ENCODE measurements at places on chromosomes 1 and 21.

GRCh38 chr1:91718368-91718767 is 167.6 kb downstream of the TGFBR3 start:
- DNase-seq, result no peak

GRCh38 chr1:95364546-95364945 is 130.5 kb downstream of the RWDD3 start:
- DNase-seq, result no peak

DNA sequence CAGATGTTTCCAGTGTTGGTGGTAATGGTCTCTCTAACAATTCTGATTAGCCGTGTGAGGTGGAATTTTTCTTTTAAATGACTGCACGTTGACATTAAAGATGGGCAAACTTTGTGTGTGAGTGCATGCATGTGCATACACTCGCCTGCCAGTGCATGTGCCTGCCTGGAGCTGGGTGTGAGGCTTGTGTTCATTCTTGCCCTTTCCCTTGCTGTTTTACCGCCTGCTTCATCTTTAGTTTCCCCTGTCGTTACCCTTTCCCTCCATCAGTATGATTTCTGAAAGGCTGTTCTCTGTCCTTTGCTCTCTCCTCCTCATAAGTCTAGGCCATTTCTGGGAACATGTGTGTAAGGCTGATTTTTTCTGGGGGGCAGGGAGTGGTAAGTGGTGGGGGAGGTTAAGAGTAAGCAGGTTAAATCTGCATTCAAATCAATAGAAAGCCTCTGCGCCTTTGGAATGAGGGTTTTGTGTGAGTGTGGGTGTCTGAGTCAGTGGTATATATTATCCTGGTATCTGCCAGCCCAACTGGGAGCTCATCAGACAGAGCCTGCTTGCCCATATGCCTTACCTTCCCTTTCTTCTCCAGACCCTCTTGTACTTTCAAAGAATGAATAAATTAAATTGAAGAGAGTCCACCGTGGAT is 112.5 kb downstream of the PBX1 start:
- DNase-seq, result no peak

GRCh38 chr21:34845521-34846451 is 177.0 kb downstream of the CLIC6 start:
- no peak for DNase-seq

- peak; percentile 30 for DNase-seq
These were observed 29.9 kb upstream of the PLEKHM2 start for GRCh38 chr1:15654091-15654690.

DNA sequence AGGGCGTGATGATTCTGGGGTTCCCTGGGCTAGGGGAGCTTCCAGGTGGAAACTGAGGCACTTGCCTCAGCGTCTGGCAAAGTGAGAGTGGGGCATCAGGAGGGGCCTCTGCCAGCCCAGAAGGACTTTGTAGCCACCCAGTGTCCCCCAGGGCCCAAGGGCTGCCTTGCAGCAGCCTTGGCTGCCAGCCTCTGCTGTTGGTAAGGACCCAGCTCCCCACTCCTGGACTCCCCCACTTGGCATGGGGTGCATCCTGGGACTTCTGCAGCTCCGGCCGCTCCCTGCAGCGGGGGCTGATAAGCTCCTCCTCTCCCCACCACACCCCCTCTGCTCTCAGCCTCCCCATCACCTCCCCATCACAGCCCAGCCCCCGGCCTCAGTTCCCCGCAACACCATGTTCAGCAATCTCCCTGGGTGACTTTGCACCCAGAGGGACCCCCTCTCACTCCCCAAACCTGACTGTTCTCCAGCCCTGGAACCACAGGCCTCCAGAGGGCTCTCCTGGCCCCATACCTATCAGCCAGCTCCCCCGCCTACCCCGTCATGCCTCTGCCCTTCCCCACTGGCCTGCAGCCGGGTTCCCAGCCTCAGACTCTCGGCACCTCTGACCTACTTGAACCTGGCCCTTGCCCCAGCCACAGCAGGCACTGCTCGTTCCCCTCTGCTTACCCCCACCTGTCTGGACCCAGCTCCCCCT is 113.0 kb downstream of the CRYAA start:
- DNase-seq, result no peak

- DNase-seq, result no peak
These were observed 271.4 kb downstream of the FOXD2 start for GRCh38 chr1:47709019-47709871.

DNA sequence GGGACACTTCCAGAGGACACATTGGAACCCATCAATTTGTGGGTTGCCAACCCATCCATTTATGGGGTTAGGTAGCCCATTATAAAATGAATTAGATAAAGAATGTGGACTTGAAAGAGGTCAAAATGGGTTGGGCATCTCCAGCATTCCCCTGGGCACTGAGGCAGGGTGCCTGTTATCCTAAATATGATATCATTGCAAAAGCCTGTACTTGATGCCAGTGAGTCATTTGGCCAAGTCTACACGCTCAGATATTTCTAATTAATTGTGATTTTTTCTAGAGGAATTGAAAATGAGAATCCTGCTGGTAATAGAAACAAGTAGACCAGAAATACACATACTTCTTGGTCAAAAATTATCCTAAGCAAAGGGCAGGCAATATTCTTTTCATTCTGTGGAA is 21.9 kb upstream of the NBL1 start:
- no peak for DNase-seq

DNA sequence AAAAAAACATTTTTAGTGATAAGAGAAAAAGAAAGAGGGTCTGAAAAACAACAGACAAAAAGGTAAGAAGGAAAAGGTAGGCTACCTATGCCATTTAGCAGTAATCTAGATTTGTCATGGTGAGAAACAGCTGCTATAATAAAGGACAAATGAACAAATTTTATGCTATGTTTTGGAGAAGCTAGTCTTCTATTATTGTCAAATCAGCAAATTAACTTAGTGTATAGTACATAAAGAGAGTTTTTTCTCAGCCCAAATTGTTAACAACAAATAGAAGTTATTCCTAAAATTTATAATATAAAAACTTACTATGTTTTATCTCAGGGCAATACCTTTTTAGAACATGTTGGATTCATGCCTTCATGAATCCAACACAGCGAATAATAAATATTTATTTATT is 88.7 kb downstream of the KIFAP3 start:
- DNase-seq, result no peak

GRCh38 chr1:32179443-32180185 is at the start of gene TXLNA:
TXLNA (plus strand) TSS chr1:32179675; CDS start chr1:32180346, 671 bp downstream.
- peak; percentile 94 for DNase-seq

DNA sequence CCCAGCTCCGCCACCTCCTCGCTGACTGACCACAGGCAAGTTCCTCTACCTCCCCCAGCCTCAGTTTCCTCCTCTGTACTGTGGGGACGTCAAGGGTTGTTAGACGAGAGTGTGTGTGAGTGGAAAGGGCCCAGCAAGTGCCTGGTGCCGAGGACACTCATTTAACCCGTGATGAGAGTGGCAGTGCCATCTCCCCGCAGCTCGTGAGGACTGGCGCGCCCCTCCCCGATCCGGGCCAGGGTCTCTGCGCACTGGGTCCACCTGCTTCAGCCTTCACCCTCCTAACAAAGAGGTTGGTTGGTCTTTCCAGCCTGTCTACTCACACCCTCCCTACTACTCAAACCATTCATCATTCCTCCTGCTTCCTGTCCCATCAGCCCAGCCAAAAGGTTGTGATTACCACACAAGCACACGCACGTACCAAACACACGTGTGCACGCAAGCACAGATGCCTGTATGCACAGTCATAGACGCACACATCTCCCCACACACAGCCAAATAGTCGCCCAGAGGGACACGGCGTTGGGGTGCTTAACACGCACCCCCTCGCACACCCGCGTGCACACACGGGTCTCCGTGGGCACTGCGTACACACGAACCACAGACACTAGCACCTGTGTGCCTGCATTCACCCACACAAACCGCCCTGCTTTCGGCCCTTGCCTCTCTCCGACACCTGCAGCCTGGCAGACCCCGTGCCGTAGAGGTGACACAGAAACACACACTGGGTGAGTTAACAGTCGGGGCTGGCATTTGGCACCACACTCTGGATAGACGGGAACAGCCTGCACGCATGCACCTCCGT is 39.3 kb downstream of the TAS1R2 start:
- no peak for DNase-seq

DNA sequence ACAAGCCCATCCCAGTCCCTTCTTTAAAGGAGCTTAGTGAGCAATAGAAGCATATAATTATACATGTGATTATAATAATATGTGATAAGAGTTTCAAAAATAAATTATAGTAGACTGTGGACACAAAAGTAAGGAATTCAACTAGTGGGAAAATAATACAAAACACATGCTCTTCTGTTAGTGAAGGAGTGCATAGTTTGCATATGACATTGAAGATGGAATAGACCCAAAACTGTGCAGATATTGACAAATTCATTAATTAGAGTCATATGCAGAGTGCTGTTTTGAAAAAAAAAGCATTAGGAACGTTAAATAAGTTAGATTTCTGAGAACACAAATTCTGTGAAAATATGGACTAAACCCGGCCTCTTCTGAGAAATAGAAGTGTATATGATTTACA is 278.8 kb downstream of the ASTN1 start:
- no peak for DNase-seq

DNA sequence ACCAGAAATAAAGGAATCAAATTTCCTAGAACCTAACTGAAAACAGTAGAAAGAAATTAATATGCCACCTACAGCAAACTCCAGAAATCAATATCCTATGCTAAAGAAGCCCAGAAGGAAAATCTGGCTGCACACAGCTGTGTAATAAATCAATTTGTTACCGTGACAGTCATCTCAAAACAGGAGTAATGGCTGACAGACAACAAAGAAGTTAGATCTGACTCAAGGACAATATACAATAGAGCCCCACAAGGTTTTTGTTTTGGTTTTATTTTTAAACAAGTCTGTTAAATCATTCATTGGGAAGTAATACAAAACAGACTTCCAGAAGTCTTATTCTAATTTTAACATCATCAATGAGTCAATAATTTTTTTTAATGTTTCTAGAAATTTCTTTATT is 168.4 kb downstream of the RERE start:
- no peak for DNase-seq

- DNase-seq, result peak; percentile 18
These were observed 45.7 kb downstream of the ABCD3 start for GRCh38 chr1:94463765-94464330.

GRCh38 chr1:5920201-5920600 is 72.0 kb downstream of the NPHP4 start:
- DNase-seq, result no peak

DNA sequence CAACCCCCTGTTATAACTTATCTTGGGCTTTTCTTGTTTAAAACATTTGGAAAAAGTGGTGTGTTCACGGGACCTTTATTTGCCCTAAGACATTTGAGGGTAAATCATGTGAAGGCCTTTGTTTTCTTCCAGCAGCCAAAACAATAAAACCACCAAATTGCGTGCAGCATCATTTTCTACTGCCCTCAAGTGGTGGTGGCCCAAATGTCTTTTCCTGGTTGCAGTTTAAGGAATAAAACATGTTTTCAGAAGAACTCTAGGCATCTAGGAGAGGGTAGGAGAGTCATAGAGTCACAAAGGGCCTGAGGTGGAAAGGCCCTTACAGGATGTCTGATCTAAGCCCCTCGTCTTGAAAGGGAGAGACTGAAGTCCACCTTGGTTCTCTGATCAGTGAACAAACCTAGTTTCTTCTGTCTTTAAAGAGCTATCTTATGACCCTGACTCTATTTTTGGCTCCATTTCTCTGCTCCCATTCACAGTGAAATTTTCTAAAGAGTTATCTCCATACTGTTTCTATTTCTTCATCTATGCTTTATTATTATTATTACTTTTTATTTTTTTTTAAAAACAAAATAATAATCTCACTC is 16.0 kb upstream of the EPS15 start:
- peak; percentile 87 for DNase-seq

DNA sequence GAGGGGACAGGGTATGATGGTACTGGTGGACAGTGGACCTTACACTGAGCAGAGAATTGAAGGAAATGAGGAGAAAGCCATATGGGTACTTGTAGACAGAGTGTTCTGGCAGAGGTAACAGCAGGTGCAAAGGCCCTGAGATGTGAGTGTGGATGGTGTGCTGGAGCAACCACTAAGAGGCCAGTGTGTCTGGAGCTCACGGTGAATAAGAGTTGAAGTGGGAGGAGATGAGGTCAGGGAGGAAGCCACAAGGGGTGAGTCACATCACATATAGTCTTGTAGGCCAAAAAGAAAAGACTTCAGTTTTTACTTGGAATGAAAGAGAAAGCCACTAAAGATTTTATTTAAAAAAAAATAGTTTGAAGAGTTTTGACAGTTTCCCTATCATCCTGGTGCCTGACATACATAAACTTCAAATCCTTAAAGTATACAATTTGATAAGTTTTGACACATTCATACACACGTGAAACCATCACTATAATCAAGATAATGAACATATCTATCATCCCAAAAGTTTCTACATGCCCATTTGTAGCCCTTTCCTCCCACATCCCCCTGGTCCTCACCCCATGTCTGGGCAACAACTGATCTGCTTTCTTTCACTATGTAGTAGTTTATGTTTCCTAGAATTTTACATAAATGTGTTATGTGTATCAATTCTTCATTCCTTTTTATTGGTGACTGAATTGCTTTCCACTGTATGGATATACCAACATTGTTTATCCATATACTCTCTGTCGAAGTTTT is 148.4 kb downstream of the GPATCH2 start:
- no peak for DNase-seq

- no peak for DNase-seq
These were observed 70.8 kb downstream of the SYT2 start for GRCh38 chr1:202639500-202639899.

DNA sequence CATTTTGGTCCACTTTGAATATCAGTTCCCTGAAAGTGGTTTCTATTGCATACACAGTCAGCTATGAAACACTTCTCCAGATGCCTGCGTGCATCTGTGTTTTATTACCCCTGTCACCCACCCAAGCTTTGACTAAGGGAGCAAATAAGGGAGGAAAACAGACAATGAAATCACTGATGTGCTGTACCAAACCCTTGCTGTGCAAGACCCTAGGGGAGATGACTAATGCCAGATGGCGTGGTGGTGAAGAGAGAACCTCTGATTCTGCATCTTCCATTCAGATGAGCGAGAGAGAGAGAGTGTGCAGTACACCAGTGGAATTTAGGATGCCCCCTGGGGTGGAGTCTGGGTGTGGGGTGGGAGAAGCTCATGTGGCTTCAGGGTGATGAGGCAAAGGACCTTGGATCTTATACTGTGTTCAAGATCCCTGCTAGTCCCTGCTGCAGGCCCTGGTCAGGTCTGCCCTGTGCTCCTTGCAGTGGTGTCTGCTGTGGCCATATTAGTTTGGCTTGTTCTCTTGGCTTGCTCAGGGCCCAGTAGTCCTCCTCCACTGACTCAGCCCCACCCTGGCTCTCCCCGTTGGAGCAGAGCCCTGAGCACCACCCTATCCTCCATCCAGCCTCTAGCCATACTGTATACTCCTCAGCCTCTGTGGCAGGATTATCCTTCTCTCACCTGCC is 18.5 kb downstream of the CLCA1 start:
- DNase-seq, result no peak

DNA sequence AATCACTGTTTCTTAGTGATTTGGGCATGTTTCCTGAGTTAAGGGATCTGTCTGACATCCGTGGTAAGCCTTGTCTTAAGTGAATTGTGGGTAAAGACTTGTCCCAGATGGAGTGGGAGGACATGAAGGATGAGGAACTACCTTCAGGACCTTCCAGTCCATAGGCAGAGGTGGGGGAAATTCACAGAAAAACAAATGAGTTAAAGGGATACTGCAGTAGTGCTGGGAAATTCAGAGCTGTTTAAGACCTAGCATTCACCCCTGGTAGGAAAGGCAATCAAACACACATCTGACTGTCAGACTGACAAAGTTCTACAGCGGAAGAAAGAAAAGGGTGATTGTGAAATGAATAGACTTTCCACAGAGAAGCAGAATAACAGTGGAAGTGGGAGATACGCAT is 3.0 kb downstream of the GNAT2 start:
- DNase-seq, result no peak

- no peak for DNase-seq
These were observed 10.9 kb downstream of the OLIG2 start for GRCh38 chr21:33036430-33037162.

Measured in putamen (tissue), 1 donor.